Left renal cortex interstitium (tissue), 4 donors: ENCODE measurements at places on chromosomes 6 and 20. TPM values are rescaled to one million over a fixed set of nuclear protein-coding genes. Genes with fewer than 3 reads are reported as not detected.

DNA sequence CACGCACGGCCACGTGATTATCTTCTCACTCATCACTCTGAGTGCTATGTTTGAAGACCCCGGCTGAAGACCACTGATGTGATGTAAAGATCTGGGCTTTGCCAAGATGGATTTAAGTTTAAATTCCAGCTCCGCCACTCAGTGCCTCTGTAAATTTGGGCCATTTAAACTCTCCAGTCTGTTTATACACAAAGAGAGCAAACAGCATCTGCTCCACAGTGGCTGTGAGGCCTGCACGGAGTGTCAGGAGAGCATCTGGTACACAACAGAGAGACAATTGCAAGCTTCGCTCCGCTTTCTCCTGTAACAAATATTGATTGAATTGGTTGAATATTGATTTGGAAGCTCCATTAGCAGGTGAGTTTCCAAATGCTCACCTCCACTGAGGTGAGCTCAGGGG lies 80.5 kb upstream of the FRMD1 start:
- DNase-seq, result no peak

- DNase-seq, result no peak
Observed at GRCh38 chr6:162123797-162124196, 603.8 kb downstream of the PRKN start.

DNA sequence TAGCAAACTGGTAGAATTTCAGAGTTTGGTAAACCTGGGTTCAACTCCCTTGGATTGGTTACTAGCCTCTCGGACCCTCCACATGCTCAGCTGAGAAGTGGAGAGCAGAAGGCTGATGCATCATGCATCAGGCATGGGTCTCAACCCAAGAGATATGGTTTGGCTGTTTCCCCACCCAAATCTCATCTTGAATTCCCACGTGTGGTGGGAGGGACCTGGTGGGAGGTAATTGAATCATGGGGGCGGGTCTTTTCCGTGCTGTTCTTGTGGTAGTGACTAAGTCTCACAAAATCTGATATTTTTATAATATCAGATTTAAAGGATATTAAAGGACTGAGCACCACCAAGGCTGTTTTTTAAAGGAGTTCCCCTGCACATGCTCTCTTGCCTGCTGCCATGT lies 75.1 kb downstream of the PPP1R3G start:
- no peak for DNase-seq

MCHR2 gene
- not detected for polyA plus RNA-seq

- DNase-seq, result no peak
Observed at GRCh38 chr20:20606050-20606449, 106.4 kb downstream of the RALGAPA2 start.

LY6G6C gene
- 0.47 TPM for polyA plus RNA-seq

GRCh38 chr20:48238326-48238725 lies 453.0 kb upstream of the SULF2 start:
- DNase-seq, result no peak

DNA sequence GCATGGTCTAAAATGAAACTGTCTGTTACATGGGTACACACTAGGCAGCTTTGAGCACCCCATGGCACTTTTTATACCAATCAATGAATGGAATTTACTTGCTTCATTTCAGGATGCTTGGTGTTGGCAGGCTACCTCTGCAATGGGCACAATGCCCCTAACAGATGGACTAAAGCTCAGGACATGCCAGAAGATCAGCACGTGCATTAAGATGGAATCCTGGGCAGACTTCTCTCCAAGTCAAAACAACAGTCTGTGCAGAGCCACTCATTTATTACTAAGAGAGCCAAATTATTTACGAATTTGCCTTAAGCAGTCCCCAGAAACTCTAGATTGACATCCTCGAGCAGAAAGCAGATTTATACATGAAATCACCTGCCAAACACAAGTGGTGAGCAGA lies 55.8 kb upstream of the SCML4 start:
- DNase-seq, result no peak

SLC17A1 gene
- 13.7 TPM for polyA plus RNA-seq

FAM184A gene
- 10.6 TPM for polyA plus RNA-seq

DNA sequence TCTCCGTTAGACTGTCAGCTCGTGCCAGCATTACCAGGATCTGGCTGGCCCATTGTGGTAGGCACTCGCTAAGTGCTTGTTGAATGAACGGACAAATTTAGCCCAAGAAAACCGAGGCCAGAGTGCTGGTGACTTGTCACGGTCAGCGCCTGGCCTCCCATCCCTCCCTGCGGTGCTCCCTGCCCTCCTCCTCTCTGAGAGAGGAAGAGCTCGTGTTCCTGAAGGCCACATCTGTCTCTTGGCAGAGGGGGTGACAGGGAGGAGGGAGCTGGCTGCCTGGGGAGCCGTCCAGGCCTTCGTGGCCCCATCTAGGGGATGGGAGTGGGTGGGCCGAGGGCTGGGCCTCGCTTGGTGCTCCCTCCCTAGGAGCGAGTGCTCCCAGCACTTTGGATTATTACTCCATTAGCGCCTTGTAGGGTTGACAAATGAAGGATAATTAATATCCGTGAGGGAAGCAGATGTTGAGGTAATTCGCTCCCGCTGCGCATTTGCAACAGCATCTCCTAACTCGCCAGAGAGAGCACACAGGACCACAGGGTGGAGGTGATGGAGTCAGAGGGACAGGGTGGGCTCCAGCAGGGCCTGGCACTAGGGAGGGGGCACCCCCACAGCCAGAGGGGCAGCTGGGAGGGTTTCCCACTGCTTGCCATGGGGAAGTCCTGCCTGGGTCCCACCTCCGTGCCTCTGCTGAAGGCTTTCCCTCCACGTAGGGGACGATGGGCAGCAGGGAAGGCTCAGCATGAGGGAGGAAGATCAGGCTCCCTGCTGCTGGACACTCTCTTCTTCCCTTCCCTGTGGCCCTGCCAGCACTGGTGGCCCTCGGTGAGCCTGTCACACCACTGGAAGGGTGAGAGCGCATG lies 37.0 kb downstream of the VSTM2L start:
- no peak for DNase-seq

DNA sequence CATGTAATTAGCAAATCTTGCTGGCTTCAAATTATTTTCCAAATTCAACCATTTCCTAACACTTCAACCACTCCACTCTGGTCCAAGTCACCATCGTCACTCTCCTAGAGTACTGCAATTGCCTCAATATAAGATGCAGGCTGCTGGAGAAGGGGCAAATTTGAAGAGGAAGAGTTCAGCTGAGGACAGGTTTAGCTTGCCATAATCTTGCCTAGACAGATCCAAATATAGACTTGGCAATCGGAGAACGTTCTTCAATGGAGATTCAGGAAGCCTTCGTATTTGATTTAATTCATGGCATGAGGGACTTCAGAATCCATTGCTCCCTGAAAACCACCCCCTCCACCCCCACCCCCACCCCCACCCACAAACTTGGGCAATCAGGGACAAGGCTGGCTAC lies 15.4 kb upstream of the KHDC1L start:
- DNase-seq, result no peak

GRCh38 chr20:20204256-20204655 lies 151.9 kb downstream of the CFAP61 start:
- no peak for DNase-seq

PLAGL2 gene
- 18.0 TPM for polyA plus RNA-seq

ZSWIM3 gene
- 5.5 TPM for polyA plus RNA-seq

GRCh38 chr20:50611128-50611810 lies 80.1 kb downstream of the RIPOR3 start:
- no peak for DNase-seq

DNA sequence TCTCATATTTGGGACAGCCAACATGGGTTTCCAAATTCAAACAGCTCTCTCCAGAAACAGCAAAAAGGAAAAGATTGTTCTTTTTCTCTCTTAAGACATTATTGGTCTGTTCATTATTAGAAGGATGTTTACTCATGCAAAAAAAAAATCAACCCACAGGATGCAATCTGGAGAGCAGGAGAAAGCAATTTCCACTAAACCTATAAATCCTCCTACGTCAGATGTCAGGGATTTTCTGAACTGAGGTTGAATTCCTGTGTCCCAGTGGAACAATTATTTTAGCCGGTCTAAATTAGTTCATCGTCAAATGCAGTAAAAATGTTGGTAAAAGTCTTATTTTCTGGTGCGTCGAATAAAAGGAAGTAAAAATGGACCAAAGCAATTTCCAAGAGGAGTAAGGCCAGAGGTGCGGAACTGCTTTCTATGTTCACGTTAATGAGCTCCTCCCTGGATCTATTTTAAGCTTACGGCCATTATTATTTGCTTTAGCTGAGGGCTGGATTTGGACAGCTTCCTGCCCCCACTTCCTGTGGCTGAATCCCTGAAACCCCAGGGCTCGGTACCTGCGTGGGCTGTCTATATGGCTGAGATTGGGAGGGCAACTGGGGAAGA lies at the start of gene GABRR1:
Gene GABRR1, minus strand, starts transcription at position 60 of the 612 bp plus-strand sequence. Its CDS starts 36 bp downstream, at position 24.
- DNase-seq, result no peak

DNA sequence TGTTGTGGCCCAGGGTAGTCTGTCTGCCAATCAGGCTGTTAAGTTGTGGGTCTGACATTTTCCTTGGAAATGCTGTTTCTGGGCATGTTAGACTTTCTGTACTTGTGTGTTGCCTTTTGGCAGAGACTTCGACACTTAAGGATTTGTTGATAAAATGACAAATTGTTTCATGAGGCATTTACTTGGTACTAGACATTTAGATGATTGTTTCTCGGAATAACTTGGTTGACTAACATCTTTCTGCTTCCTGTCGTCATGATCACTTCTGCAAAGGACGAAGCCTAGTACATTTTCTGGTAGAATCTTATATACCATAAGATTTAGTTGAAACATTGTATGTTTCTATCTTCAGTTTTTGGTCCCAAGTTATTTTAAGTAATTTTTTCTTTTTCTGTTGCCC lies 34.1 kb downstream of the UTRN start:
- DNase-seq, result no peak

DNA sequence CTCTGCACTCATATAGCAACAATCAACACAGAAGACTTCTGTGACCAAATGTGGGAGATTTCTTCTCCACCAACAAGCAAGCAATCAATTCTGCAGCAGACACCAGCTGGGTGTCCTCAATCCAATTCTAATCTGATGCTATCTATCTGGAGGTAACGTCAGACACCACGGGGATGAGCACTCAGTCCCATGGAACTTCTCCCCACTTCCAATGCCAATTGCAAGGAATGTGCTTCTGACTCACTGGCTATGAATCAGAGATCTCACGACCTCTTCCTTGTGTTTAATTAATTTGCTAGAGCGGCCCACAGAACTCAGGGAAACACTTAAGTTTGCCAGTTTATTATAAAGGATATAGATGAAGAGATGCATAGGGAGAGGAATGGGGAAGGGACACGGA lies 103.5 kb upstream of the SIRPG start:
- no peak for DNase-seq

- no peak for DNase-seq
Observed at GRCh38 chr6:42502990-42503389, 51.3 kb upstream of the TRERF1 start.

DNA sequence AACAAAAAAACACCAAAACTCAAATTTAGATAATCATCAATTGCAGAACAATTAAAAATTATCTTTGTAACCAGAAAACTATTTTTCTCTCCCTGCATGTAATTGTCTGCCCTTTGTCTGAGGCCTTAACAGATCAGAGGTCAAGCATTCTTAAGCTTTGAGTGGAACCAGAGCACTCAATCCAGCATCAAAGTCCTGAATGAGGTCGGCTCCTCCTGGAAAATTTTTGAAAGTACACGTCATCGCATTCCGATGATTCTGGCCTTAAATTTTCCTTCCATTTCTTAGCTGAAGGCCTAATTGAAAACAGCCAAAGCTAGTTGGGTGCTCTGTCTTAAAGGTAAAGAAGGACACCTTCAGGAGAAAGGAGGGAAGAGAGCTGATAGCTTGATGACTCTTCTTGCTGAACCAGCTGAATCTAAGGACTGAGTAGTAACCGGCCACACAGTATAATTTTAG lies 510.2 kb upstream of the SULF2 start:
- no peak for DNase-seq

- DNase-seq, result no peak
Observed at GRCh38 chr6:16533210-16533609, 228.1 kb downstream of the ATXN1 start.

RHAG gene
- 0.84 TPM for polyA plus RNA-seq

C20orf204 gene
- 1.8 TPM for polyA plus RNA-seq

- DNase-seq, result no peak
Observed at GRCh38 chr6:167797011-167797471, 29.7 kb upstream of the AFDN start.
